Pancreas (tissue), 10 donors: ENCODE measurements at places on chromosomes 1 and 21. TPM values are rescaled to one million over a fixed set of nuclear protein-coding genes. Genes with fewer than 3 reads are reported as not detected.
A peak's percentile ranks its signal among the peaks of the same experiment; 100 is the strongest.

- DNase-seq: no peak
These were observed 9.5 kb upstream of the SLC2A5 start for GRCh38 chr1:9078752-9079500.

Gene PLA2G2D
- not detected for total RNA-seq

Gene LCE3E
- not detected for total RNA-seq

Gene SH3BGR
- 4.5 TPM for total RNA-seq

Gene LDLRAD1
- total RNA-seq: 0.16 TPM

DNA sequence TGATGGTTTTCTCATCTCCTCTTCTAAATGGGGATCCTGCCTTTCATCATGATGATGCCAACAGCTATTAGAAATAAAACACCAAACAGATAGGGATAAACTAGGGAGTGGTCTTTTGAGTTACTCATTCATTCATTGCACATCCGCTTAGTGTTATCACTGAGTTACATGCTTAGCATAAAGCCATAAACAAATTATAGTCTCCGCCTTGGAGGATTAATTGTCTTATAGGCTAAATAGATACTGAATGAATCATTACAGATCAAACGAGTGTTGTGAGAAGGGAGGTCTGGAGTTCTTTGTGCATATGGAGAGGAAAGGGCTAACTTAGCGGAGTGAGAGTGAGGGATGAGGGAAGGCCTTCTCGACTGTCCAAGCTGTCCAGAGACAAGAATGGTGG lies 19.8 kb upstream of the GUCA2B start:
- DNase-seq: no peak

- DNase-seq: no peak
These were observed 10.1 kb upstream of the RABGAP1L start for GRCh38 chr1:174149216-174149615.

DNA sequence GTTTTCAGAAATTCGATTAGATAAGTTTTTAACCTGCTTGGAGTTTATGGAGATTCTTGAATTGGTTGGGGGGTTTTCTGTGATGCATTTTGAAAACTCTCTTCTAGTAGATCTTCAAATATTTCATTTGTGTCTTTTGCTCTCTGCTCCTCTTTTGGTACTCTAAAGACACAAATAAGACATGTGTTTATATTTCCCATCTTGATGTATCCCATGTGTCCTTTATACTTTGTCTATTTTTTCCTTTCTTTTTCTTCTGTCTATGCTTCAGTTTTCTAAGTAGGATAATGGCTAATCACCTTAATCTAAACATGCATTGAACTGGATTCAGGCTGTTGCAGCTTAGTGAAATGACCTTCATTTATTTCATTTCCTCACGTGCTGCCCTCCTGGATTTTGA lies 63.8 kb upstream of the C1orf87 start:
- no peak for DNase-seq

- DNase-seq: no peak
These were observed 8.3 kb downstream of the XCL2 start for GRCh38 chr1:168535536-168535935.

DNA sequence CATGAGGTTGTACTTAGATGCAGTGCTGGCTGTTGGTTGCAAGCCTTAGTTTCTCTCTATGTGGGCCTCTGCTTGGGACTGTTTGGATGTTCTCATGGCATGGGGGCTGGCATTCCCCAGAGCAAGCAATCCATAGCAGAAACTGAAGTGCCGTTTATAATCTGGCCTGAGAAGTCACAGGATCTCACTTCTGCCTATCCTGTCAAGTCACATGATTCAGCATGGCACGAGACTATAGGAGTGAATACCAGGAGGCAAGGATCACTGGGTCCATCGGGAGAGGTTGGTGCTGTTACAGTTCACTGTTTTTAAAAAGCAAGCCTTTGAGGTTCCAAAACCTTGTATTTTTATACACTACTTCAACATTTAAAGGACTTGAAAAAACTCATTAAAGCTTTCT lies 16.7 kb downstream of the COLGALT2 start:
- DNase-seq: no peak

- peak; percentile 81 for DNase-seq
These were observed 7.4 kb downstream of the SEMA4A start for GRCh38 chr1:156160743-156161171.

GRCh38 chr1:160618763-160619274 lies 28.0 kb downstream of the SLAMF1 start:
- no peak for DNase-seq

Gene USP33
- total RNA-seq: 22.8 TPM

Gene INSRR
- 0.03 TPM for total RNA-seq

Gene SLC25A34
- 1.9 TPM for total RNA-seq

DNA sequence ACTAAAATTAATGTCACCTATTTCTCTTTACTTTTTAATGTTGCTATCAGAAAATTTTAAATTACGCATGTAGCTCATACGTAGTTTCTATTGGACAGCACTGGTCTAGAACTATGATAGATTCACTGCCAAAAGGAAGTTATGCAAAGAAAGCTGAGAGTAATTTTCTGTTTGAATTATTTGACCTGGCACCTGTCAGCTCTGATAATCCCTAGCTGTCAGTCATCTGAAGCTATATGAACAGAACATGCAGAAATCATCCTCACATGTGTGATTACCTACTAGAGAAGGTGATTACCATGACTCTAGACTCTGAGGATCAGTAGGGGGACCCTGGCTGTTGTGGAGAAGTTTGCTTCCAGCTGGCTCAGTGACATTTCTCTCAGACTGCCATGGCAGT lies 40.8 kb downstream of the F5 start:
- DNase-seq: no peak

DNA sequence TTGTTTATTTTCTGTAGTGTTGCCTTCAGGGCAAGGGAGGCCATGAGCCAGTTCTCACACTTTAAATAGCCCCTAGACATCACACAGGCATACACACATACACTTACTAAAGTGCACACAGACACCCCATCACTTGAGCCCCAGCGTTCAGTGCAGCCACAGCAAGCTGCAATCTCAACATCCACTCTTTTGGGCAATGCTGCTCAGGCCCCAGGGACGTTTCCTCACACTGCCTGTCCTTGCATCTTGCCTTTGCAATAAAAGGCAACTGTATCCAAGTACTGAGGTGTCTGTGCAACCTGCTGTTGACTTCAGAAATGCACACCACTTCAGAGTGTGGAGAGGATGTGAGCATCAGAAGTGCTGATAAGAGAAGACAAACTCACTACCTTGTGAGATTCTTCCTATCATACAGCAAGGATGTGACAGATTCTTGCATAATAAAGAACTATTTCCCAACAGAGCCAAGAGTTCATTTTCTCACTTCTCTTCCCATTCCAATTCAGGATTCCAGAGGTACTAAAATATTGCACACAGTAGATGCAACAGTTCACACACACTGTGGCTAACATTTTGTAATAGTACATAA lies 36.2 kb downstream of the IRF2BP2 start:
- no peak for DNase-seq

Gene PRAMEF2
- not detected for total RNA-seq

Gene VSIG8
- total RNA-seq: not detected

DNA sequence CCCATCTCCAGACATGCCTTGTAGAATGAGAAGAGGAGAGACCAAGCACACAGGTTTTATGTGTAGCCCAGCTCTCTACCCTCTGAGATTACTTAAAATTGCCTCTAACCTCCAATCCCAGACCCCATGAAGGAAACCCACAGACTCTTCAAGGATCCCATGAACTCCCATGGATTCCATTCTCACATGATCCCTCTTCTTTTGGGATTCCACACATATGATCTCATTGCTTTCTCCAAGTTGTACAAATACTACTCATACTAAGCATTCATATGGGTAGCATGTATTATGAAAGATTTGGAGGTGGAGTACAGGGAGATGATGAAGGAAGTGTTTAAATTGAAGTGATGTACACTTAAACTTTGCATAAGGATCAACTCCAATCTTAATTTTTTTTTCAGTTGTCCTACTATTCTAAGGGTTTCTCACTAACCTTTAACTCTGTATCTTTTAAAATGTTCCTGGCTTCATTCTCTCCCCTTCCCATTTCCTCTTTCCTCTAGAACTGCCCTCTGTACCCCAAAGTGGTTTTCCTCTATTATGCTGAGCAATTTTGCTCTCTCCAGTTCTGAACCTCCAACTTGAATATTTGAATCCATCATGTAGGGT lies 41.6 kb downstream of the MFSD2A start:
- no peak for DNase-seq
